Posterior cingulate gyrus (tissue), 11 donors: ENCODE measurements at places on chromosomes 5 and 9.

DNA sequence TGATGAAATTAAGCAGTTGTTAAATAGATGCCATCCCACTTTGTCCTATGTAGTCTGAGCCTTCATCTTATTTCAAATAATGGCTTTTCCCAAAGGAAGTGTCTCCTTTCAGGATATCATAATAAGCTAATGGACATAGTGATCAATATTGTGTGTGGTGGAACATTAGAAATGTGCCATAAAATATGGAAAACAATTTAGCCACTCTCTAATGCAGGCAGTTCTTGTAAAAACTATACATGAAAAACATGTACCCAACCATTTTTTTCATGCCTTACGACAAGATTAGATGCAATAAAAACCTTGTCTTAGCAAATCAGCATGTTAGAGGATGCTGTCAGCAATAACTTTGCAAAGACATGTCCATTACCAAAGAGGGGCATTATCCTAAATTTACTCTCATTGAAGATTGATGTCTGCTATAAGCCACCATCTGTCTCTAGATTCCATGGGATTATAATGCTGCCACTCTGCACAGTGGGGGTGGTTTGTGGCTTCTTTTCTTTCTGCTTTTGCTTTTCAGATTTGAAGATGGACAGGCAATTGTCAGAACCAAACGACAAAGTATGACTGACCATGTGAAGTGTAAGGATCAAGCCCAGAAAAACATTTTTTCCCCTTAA lies 724.0 kb upstream of the ZNF608 start:
- DNase-seq, result no peak

GRCh38 chr5:32325062-32325461 lies 12.3 kb upstream of the MTMR12 start:
- DNase-seq, result no peak

- no peak for DNase-seq
Measured at GRCh38 chr5:111528056-111528455, 15.7 kb upstream of the STARD4 start.

- peak; percentile 89 for DNase-seq
Measured at GRCh38 chr5:55231029-55231918, 2.1 kb downstream of the CCNO start.

GRCh38 chr9:134177624-134178393 lies 13.4 kb upstream of the RNU6ATAC start:
- DNase-seq, result no peak

GRCh38 chr5:37957218-37957617 lies 117.4 kb upstream of the GDNF start:
- no peak for DNase-seq

DNA sequence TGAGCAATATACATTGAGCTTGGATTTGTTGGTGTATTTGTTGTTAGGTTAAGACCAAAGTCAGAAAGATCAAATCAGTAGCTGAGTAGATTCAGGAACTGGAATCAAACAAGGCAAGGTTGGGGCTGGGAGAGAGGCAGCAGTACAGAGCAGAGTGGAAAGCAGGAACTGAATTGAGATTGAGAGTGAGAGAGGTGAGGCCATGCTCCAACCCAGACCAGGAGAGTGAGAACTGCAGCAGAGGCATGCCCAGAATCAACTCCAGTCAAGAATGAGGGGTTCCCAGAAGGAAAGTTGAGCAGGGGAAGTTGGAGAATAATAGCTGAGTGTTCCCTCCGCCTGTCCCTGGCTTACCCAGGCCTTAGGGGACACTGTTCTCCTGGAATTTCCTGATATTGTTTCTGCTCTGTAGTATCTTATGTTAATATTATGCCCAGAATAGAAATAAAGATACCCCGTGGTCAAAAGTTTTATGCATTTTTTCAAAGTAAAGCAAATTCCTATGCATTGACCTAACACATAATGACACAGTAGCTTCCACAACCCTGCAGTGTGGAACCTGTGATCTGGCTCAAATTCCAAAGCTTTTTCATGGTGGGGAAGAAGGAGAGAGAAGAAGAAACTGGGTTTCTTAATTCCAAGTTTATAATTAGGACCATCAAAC lies 82.7 kb downstream of the SV2C start:
- no peak for DNase-seq

- DNase-seq, result peak; percentile 84
Measured at GRCh38 chr9:137070906-137071275, 534 bp upstream of the SAPCD2 start.

- no peak for DNase-seq
Measured at GRCh38 chr5:142364251-142365145, 39.7 kb upstream of the SPRY4 start.

DNA sequence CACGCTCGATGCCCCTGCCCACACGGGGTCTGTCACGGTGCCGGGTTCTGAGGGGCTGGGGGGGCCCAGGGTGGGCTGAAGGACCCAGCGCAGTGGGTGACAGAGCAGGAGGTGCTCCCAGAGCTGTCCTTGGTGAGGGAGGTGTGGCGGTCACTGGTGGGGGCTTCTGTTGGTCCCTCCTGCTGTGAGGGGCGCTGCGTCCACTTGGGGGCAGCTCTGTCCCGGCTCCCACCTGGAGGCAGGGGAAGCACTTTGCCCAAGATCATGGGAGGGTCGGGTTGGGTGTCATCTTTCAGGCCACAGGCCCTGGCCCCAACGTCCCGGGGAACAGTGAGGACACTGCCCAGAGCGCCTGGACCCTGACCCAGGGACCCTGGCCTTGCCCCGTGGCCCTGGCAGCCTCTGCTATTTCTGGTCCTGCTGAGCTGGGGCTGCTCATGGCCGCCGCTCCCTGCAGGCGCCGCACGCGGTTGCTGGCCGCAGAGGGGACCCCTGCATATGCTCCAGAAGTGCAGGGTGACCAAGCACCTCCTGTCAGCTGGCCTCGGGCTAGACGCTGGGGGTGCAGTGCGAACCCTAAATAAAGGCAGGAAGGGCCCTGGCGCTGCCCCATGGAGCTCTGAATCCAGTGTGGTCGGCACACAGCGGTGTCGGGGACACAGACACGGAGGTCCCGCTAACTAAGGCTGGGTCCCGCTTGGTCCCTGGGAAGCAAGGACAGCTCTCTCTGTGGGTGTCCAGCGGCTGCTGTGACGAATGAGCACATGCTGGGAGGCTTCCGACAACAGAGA lies 11.6 kb upstream of the RNU6ATAC start:
- no peak for DNase-seq

DNA sequence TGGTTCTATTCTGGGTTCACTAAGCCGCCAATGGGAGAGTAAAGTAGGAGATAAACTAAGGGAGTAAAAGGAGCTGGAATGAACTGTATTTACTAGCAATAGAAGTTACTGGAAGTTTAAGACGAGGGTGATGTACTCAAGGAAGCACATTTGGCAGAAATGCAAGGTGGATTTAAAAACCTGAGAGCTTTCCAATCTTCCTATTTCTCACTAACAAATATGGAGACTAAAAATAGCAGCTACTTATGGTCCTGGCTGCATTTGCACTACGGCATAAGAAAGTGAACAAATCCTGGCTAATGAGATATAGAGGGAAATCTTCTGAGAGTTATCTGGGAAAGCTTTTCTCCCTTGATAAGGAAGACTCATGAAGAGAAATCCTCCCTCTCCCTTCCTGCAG lies 153.4 kb downstream of the TMEM161B start:
- no peak for DNase-seq

- no peak for DNase-seq
Measured at GRCh38 chr5:135342551-135342875, 56.5 kb downstream of the MACROH2A1 start.

DNA sequence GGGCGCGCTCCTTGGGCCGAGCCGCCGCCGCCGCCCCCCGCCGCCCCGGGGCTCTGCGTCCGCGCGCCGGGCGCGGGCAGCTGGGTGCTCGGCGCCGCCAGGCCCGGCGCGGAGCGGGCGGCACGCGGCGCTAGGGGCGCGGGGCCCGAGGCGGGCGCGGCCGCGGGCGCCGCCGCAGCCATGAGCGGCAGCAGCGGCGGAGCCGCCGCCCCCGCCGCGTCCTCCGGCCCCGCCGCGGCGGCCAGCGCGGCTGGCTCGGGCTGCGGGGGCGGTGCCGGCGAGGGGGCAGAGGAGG lies 351 bp downstream of the TRIO start:
- no peak for DNase-seq
